ENCODE measurements at places on chromosomes 13 and 19. TPM values are rescaled to one million over a fixed set of nuclear protein-coding genes. Genes with fewer than 3 reads are reported as not detected.

Gene RXFP2
- not detected for polyA plus RNA-seq

Gene SHISA2
- not detected for polyA plus RNA-seq

Gene ATP7B
- polyA plus RNA-seq: 0.19 TPM

Gene KANK3
- 5.3 TPM for polyA plus RNA-seq

Gene SIGLEC7
- polyA plus RNA-seq: 108 TPM

Gene ATP4B
- not detected for polyA plus RNA-seq

Gene DZIP1
- polyA plus RNA-seq: not detected

- no peak for DNase-seq
These were observed 88.0 kb downstream of the ABCC4 start for GRCh38 chr13:95212983-95213850.

DNA sequence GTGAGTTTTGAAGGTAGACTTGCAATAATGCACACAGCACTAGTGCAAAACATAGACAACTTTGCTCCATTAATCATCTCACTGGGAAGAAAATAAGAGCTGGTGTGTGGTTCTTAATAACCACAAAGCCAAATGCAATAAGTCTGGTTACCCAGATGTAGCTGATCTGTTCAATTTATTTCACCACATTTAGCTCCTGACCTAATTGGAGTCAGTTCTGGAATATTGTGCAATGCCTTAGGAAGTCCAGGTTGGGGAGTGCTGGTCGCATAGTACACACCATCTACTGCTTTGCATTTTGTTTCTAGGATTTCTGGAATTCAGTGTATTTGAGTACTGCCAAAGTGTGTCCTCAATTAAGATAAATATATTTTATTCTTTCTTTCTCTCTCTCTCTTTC, 483.3 kb upstream of the SPRY2 start:
- no peak for DNase-seq

GRCh38 chr13:21670883-21671619, at the start of gene FGF9:
TSS of gene FGF9 (plus strand) at chr13:21671073. CDS start at chr13:21671913, 840 bp downstream.
- DNase-seq: peak; percentile 84

- DNase-seq: no peak
These were observed 1254.8 kb downstream of the SLITRK5 start for GRCh38 chr13:88925954-88926353.

DNA sequence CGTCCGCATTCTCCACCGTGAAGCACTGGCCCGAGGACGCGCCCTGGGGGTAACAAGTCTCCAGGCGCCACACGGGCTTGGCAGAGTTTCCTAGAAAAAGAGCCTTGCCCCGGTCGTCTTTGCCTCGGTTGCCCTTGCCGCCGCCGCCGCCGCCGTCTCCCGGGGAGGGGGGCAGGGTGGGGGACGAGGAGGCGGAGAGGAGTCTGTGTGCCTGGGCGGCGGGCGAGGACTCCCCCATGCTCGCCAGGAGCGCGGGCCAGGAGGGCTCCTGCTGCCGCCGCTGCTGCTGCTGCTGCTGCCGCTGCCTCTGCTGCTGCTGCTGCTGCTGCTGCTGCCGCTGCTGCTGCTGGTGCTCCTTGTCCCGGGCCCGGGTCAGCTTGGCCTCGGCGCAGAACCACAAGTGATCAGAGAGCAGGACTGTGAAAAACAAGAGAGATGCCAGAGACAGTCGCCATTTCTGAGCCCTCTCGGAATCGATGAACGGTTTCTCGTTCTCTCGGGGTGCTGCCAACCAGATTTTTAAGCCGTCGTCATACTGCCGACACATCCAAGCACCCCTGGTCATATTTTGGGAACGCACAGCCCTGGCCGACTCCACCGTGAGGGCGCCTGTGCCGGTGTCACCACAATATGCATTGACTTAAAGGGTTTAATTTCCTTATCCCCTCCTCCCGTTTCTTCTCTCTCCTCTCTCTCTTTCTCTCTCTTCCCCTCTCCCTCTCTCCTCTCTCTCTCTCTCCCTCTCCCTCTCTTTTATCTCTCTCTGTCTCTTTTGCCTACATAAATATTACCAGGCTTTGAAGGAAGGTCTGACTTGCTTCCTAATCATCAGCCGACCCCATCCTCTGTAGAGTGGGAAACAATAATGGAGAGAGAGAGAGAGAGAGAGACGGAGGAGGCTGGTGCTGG, 349.1 kb downstream of the LIG4 start:
- DNase-seq: no peak

DNA sequence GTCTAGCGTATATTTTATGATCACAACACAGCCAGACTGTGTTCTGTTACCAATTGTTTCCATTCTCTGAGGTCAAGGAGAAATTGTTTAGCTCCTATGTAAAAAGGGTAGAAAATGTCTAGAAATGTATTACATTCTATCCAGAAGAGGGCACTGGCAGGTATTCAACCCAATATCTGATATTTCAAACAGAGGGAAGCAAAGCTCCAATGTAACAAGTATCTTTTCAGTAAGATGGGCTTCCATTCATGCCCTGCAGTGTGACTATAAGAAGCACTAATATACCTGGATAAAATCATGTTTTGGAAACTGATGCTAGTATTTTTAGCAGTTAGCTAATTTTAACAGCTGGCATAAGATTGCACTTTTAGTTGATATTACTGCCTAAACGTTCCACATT, 312.7 kb downstream of the FGF14 start:
- DNase-seq: no peak

- DNase-seq: no peak
These were observed 683.1 kb downstream of the DIAPH3 start for GRCh38 chr13:59480396-59481259.
